ENCODE measurements at places on chromosomes 5 and 9.
A peak's percentile ranks its signal among the peaks of the same experiment; 100 is the strongest.

- DNase-seq = no peak
These were observed 20.2 kb downstream of the UBE2R2 start for GRCh38 chr9:33837138-33837537.

GRCh38 chr9:35728041-35728971 is 3.7 kb downstream of the TLN1 start:
- DNase-seq = peak; percentile 66

DNA sequence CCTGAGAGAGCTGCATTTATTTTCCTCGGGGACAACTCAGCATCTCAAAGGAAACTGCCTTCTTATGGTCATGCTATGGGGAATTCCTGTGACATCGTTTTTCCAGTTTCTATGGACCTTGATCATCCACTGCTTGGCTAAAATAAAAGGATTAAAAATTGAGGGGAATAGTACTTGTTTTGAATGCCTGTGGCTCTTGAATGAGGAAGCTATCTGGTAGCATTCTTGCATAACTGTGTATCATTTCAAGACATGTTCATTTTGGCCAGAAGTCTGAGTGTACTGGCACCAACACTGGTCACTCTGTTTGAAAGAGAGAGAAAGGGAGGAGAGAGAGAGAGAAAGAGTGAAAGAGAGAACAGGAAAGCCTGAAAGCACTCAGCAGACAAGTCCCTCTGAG is 116.7 kb downstream of the DOCK2 start:
- no peak for DNase-seq

DNA sequence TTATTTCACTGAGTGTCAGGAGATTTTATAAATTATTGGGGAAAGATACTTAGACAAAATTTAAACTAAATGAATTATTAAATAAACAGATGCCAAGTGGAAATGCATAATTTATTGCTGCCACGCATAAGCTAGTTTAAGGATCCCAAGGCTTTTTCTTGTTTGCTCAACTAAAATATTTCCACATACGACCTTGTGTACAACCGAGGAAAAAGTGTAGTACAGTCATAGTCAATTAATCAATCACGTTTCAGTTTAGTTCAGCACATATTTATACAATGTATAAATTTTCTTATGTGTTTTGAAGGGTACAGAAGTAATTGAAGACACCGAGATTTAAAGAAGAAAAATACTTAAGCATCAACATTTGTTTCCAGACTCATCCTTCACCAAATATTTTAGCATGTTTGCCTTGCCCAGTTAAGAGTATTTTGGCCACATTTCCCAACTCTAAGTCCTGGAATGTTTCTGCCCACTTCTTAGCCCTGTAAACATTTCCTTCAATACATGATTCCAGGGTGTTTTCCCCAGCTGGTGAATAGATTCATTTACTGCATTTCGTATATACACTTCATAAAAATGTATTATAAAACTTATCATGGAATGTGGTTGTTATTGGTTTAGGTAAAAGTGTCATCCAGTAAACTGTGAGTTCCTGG is 652.9 kb downstream of the ELAVL2 start:
- no peak for DNase-seq

- DNase-seq = no peak
These were observed 21.0 kb upstream of the RALGDS start for GRCh38 chr9:133141833-133142595.

- DNase-seq = no peak
These were observed 39.7 kb downstream of the BNC2 start for GRCh38 chr9:16830806-16831205.

GRCh38 chr9:61666310-61666709 is 476.5 kb downstream of the SPATA31A7 start:
- peak; percentile 1 for DNase-seq

Data from H9 (cell line).